ENCODE measurements at places on chromosomes 7 and 10. TPM values are rescaled to one million over a fixed set of nuclear protein-coding genes. Genes with fewer than 3 reads are reported as not detected.

GRCh38 chr7:131039836-131040235, 287.8 kb upstream of the MKLN1 start:
- DNase-seq = no peak

GRCh38 chr10:59580026-59580863, 129.4 kb downstream of the SLC16A9 start:
- no peak for DNase-seq

GRCh38 chr7:30226614-30227268, 57.7 kb upstream of the ZNRF2 start:
- DNase-seq = no peak

HTR5A gene
- total RNA-seq = not detected

- no peak for DNase-seq
Observed at GRCh38 chr7:130084037-130084875, 13.9 kb downstream of the KLHDC10 start.

DNA sequence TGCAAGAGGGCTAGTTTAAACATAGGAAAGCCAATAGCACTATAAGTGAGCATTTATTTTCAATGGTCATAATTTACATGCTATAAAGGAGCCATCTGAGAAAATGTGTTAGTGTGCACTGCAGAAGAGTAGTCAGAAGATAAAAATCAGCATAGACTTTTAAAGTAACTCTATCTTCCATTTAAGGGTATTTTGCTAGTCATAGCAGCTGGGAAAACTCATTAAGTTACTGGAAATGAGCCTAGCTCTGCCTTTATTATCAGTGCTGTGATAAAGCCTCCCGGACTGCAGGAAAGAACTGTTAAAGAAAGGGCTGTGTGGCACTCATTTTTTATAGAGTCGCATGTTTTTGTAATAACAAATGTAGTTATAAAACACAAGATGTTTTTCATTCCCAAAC, 825.8 kb upstream of the POM121L12 start:
- no peak for DNase-seq

DNA sequence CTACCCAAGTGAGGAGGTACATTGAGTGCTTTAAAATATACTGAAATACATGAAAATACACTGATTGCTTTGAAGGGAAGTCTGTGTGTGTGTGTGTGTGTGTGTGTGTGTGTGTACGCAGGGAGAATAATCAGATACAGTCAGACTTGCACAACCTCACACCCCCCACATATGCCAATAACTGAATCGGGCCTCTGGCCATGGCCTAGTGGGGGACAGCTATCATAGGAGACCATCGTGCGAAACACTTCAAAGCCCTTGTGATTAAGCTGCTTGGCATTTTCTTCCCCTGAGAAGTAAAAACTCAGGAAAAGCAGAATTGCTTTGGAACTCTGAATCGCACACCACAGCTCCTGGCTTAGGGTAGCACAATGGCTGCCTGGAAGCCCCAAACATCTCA, 135.1 kb downstream of the C10orf105 start:
- no peak for DNase-seq

DNA sequence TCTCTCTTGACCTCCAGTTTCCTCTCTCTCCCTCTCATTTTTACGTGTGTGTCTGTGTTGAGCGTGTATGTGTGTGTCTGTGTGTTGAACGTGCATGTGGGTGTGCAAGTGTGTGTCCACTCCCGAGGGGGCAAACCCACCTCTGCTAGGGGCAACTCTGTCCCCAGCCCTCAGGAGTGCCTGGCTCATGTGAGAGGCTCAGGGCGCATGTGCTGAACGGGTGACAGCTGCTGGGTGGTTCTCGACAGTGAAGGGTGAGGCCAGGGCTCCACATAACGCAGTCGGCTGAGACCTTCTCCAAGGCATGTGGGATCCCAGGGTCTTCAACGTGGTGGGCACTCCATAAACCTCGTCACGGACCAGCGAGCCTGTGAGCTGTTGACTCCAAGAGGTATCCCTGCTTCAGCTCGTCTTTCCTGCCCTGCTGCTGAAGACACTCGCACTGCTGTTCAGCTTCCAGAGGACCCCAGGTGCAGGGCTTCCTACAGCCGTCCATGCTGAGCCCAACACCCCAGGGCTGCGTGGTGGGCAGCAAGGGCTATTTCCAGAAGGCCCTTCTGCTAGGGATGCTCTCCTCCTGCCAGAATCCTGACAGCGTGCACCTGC, 361.6 kb upstream of the SHH start:
- DNase-seq = no peak

DNA sequence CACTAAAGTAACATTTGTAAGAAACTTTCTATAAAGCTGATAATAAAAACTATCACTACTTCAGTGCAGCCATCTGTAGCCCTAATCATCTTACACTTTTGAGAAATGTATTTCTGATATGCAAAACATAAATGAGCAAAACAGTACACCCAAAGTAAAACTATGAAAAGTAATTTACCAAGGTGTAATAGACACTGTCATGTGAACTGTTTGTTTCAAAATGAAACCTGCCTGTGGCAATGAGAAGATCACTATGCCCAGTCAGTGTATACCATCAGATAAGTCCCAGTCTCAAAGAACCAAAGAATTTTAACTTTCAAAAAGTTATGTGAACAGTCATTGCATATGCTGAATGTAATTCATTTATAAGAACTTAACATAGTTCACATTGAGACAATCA, 398.1 kb downstream of the CDC14C start:
- no peak for DNase-seq

DNAJB12 gene
- total RNA-seq = 34.5 TPM

FAM25G gene
- total RNA-seq = not detected

EPO gene
- total RNA-seq = not detected

DNA sequence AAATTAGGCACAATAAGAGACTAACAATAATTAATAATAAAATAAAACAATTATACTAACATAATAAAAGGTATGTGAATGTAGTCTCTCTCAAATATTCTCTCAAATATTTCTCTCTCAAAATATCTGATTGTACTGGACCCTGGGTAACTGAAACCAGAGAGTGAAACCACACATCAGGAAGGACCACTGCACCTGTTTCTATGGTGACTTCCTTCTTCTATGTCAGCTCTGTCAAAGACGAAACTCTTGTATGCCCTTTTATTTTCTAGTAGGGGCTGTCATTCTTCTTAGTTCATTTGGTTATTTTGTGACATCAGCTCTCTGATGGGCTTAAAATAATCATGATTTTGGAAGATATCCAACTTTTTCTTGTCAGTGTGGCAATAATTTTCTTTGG, 428.0 kb upstream of the TPK1 start:
- no peak for DNase-seq

DNA sequence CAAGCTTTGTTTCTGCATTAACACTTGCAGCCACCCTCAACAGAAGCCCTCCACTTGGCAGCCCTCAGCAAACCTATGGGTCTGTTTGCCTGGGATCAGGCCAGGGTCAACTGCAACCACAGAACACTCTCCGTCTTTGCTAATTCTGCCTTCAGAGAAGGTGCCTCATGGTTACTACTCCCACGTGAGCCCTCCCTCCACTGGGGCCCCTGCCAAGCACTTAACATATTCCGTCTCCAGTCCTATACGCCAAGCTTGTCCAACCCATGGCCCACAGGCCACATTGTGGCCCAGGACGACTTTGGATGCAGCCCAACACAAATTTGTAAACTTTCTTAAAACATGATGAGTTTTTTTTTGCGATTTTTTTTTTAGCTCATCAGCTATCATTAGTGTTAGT, 54.7 kb downstream of the HSPA12A start:
- DNase-seq = no peak

HOXA7 gene
- total RNA-seq = not detected

DNA sequence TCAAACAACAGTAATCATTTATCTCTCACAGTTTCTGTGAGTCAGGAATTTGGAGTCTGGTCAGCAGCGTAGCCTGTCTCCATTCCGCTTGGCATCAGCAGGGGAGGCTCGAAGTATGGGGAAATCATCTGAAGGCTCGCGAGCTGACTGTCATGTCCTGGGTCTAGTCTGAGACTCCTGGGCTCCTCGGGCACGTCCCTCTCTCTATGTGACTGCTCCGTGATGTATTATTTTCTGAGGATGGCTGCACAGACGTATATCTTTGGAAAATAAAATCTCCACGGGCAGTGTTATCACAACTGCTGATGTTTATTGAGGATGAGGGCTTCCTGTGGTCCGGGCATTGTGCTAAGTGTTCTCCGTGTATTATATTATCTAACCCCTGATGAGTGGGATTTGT, 23.3 kb upstream of the PCGF5 start:
- no peak for DNase-seq

- DNase-seq = no peak
Observed at GRCh38 chr10:63502832-63503231, 18.4 kb upstream of the REEP3 start.

DNA sequence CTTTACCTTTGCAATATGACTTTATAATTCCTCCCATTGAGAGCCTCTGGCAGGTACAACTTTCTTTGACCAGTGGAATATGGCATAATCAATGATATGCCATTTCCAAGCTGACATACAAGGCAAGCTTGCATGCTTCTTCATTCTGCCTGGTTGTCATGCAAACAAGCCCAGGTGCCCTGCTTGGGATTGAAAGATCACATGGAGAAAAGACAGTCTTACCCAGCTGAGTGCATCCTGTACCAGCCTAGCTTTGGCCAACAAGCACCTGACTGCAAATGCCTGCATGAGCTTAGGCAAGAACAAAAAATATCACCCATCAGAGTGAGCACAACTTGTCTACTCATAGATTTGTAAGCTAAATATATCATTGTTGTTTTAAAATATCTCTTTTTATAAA, 82.9 kb upstream of the KCND2 start:
- no peak for DNase-seq

- DNase-seq = no peak
Observed at GRCh38 chr10:6274040-6274439, 71.3 kb downstream of the PFKFB3 start.

ABCB4 gene
- not detected for total RNA-seq

DNA sequence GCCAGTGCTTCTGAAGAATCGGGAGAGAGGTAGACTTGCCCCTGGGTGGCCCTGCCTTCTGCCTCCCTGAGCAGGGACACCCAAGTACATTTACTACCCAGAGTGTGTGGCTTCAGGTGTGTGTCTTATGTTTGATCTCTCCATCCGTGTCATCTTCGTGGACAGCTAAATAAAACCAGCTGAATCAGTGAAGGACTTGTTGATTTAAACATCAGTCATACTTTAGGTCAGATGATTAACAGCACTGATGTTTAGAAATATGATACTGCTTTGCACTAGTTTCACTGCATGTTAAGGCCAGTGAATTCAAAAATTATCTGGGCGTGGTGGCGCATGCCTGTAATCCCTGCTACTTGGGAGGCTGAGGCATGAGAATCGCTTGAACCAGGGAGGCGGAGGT, 4.0 kb downstream of the MTG1 start:
- no peak for DNase-seq

DNA sequence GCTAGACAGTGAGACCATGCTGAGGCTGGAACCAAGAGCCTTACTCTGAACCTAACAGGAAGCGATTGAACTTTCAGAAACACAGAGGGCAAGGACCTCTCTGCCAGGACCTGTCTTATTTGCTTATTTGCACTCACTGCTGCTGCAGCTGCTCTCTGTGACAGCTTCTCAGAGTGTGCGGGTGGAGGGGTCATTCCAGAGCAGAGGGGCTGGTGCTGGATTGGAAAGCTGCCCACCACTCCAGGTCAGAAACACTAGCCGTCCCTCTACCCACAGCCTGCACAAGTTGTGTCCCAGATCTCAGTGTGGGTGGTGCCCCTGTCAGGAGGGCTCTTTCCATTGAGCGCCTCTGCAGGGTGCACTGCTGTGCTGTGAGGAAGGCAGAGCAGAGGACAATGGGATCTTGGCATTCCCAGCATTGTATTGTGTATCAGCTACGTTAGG, 126.2 kb downstream of the CCNY start:
- DNase-seq = peak; percentile 14

DNA sequence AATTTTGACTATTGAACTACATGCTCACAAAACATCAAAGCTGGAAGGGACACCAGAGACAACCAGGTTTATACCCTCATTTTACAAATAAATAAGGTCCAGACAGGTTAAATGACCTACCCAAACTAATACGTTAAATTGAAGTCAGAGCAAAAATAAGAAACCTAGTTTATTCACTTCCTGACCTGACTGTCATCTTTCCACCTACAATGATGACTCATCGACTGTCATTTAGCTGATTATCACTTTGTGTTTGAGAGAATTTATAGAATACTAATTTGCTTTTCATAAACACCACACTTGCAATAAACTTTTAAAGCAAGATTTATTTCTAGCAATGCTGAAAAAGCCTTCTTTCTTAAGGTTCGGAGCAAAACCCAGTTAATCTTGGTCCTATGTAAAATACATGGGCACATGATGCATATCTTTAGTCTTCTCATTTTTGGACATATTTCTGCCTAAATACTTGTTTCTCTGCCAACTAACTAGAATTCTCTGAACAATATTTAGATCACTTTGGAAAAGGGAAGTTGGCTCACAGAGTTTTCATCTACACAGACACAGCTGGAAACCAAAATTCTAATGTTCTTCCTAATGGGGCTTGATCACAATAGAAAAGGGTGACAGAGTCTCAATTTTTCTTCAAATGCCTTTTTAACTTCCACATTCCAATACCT, 16.7 kb upstream of the LRRN3 start:
- DNase-seq = no peak

- DNase-seq = peak; percentile 26
Observed at GRCh38 chr7:74617180-74617744, 40.3 kb upstream of the GTF2I start.

GRCh38 chr10:77763453-77764430, 126.1 kb upstream of the KCNMA1 start:
- DNase-seq = no peak

DNA sequence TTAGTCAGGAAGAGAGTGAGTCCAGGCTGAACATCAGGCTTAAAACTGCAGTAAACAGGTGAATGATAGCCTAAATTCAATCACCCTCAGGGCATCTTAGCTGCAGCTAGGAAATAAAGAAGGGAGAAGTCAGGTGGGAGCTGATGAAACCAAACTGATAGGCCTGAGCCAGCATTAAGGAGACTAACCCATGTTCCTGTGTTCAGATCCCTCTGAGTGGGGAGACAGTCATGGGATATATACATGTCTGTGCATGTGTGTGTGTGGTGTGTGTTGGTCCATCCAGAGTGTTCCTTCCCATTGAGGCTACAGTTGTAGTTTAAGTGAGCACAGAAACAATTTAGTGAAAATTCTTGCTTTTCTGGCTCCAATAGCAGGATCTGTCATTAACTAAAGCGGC, 480.9 kb downstream of the PHTF2 start:
- no peak for DNase-seq

GRM3 gene
- not detected for total RNA-seq

All from activated CD4-positive, alpha-beta T cell treated with anti-CD3 and anti-CD28 coated beads, Interleukin-2, amount 10 ng/mL, durations not matched to agents 7 days and 5 days (primary cell).